ENCODE measurements at places on chromosomes 6 and 20. TPM values are rescaled to one million over a fixed set of nuclear protein-coding genes. Genes with fewer than 3 reads are reported as not detected.

- ATAC-seq = no peak
Observed at GRCh38 chr20:37185686-37186085, 6.3 kb upstream of the MROH8 start.

GRCh38 chr6:170227521-170227983 lies 63.3 kb downstream of the DLL1 start:
- no peak for ATAC-seq

DIDO1 gene
- total RNA-seq = 51.5 TPM

KIF6 gene
- total RNA-seq = not detected

DNA sequence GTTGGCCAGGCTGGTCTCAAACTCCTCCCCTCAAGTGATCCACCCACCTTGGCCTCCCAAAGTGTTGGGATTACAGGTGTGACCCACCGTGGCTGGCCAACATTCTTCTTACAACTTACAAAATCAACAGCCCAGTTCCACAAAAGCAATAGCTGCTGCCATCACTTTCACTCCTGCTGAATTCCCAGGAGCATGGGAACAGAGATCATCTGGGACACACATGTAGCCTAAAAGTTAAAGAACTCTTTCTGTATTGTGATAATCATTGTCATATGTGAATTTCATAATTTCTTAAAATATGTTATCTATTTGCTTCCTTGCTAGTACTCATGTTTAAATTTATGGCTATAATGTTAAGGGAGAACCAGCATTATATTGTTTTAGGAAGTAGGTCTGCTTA lies 51.7 kb downstream of the NCOA6 start:
- ATAC-seq = no peak

DNA sequence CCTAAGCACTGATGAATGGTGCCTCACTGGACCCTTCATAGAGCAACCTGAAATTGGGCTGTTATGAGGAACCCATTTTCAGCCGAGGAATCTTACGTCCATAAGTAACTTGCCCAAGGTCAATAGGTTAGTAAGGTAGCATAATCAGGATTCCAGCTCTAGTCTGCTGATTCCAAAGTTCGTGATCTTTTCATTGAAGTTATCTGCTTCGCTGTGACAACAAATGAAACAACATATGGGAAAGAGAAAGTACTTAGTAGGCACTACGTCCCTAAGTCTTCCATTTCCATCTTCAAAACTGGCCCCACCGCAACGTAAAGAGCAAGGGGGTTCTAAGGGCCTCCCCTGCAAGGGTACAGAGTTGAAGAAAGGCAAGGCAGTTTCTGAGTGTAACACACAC lies 49.5 kb downstream of the MYLIP start:
- no peak for ATAC-seq
